Stimulated activated CD8-positive, alpha-beta memory T cell treated with anti-CD3 and anti-CD28 coated beads, Interleukin-7, amount 100 ng/mL, for 1 hour (primary cell): ENCODE measurements at places on chromosomes 16 and 17.

DNA sequence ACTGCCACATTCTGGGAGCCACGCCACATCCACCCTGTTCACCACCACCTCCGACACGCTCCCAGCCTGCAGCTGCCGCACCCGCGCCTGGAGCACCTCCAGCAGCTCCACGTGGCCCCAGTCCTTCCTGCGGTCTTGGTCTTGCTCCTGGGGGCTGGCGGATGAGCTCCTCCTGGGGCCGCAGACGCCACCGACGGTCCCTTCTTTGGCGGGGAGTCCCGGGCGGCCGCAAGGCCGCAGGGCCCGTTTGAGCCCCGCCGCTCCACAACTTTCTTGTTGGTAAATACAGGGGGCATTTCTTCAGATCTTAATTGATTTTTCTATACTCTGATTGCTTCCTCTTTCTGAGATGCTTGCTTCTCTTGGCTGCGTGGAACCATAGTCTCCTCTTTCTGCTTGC lies 75.3 kb upstream of the MED13 start:
- DNase-seq, result no peak

GRCh38 chr17:8060274-8060673 lies 21.4 kb downstream of the ALOX15B start:
- peak; percentile 36 for DNase-seq

GRCh38 chr17:12021623-12022140 lies 1.0 kb downstream of the MAP2K4 start:
- DNase-seq, result no peak

DNA sequence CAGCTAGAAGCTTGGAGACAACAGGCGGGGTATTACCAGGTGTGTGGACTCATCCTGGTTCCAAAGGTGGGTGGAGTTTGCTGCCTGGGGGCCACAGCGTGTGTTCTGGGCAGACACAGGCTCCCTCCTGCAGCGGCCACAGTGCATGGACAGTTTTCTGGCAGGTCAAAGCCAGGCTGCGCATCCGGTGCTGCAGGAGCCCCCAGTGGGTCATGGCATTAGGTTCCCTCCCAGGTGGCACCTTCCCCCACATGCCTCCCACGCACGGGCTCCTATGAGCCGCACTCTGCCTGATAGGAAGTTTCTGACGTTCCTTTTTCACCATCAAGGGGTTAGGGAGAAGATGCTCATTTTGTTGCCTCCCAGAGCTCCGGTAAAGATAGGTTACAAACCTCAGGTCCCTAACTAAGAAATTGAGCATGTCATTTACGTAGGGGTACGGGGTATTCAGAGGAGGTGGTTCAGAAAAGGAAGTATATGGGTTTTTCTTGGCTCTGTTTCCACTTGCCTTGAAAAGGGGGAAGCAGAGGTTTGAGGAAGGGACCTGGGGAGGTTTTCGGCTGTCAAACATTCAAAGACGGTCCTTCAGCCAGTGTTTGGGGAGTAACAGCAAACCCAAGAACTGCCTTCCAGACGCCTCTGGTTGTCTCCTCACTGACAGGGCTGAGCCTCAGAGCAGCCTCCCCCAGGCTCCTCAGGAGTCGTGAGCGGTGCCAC lies 32.7 kb upstream of the NAT9 start:
- no peak for DNase-seq

- no peak for DNase-seq
Observed at GRCh38 chr16:46986438-46986837, 13.0 kb upstream of the DNAJA2 start.

DNA sequence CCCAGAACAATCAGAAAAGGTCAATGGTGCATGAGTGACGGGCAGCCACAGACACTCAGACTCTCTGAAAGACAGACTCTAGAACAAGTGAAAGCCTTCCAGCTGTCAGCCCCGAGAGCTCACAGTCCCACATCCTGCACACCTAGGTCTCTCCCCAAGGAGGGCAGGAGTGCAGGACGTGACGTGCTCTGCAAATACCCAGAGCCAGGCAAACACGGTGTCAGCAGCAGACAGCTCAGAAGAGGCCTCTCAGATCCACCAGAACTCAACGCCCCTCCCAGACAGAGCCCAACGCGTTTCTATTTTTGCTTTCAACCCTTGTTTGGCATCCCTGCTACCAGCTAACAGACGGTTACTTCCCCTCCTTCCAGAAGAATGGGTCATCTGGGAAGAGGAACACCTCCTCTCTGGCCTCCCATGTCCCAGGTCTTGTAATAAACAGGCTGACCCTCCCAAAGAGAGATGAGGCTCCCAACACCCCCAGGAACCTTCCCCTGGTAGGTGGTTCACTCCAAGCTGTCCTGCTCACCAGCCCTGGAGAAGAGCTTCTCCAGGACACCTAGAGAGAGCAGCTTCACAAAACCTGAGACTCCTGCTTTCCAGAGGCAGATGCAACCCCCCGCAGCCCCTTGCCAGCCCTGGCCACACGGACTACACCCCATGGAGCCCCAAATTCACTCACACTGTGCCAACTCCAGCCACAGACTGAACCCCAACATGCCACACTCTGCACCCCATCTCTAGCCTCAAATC lies 7.6 kb downstream of the PITPNM3 start:
- DNase-seq, result no peak

- DNase-seq, result no peak
Observed at GRCh38 chr16:8763083-8763482, 34.4 kb downstream of the TMEM186 start.

- no peak for DNase-seq
Observed at GRCh38 chr16:55154262-55154661, 169.7 kb upstream of the IRX6 start.

GRCh38 chr16:28503470-28504259 lies 3.0 kb downstream of the IL27 start:
- DNase-seq, result no peak

GRCh38 chr17:17146786-17147406 lies 59.2 kb downstream of the PLD6 start:
- no peak for DNase-seq
